ENCODE measurements at places on chromosomes 13 and 19.

GRCh38 chr19:49559443-49559842 lies 20.9 kb downstream of the NOSIP start:
- DNase-seq = no peak

GRCh38 chr13:28954419-28954725 lies 134.2 kb downstream of the MTUS2 start:
- DNase-seq = no peak

GRCh38 chr13:85536706-85537105 lies 262.5 kb downstream of the SLITRK6 start:
- DNase-seq = no peak

GRCh38 chr13:46165485-46166223 lies 16.3 kb downstream of the LCP1 start:
- DNase-seq = no peak

DNA sequence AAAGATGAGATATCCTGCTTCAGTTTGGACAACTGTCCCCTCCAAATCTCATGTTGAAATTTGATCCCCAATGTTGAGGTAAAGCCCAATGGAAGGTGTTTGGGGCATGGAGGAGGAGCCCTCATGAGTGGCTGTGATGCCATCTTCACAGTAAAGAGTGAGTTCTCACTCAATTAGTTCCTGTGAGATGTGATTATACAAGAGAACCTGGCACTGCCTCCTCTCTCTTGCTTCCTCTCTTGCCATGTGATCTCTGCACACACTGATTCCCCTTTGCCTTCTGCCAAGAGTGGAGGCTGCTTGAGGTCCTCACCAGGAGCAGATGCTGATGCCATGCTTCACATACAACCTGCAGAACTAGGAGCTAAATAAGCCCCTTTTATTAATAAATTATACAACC lies 86.9 kb downstream of the HSPH1 start:
- no peak for DNase-seq
